ENCODE measurements at places on chromosomes 3 and 15.

- no peak for DNase-seq
Measured at GRCh38 chr15:59722037-59722436, 32.9 kb upstream of the BNIP2 start.

GRCh38 chr3:155889212-155889611 lies 18.8 kb downstream of the GMPS start:
- no peak for DNase-seq

GRCh38 chr3:136122006-136122405 lies 74.1 kb downstream of the MSL2 start:
- DNase-seq: peak; percentile 46

DNA sequence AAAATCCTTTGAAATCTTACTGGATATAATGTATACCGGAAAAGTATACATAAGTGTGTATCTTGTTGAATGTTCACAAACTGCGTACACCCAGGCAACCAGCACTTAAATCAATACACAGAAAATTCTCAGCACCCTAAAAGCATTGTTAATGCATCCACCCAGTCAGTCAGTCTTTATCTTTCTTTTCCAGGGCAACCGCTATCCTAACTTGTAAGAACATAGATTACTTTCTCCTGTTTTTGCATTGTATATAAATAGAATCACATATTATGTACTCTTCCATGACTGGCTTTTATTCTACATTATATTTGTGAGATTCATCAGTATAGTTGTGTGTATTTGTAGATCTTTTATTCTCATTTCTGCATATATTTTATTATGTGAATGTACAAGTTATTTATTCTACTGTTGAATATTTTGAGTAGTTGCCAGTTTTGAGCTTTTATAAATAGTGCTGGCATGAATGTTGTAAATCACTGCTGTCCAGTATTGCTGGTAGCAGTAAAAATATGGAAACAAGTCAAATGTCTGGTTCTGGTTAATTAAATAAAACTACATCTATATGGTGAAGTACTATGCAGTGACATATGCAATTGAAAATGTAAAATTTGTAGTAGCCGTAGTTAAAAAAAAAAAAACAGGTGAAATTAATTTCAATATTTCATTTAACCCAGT lies 62.1 kb downstream of the PDCD6IP start:
- DNase-seq: no peak

DNA sequence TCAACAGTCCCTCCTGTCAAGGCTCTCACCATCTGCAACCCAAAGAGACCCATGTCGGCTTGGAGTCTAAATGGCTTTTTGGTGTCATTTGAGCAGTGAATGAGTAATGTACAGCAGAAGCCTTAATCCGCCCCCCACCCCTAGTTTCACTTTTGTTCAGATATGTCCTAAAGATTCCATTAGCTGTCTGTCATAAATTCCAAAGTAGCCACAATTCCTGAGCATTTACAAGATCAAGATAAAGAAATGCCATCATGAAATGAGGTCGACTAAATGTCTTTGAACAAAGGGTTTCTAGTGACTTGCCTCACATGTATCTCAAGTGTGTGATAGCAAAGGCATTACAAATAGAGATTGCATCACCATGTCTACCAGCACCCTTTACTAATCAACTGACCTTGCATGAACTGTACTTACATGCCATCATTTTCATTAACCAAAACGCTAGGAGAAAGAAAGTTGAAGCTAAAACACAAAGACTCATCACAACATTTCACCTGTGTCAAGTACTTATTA lies 123.8 kb upstream of the PHLDB2 start:
- peak; percentile 98 for DNase-seq

- no peak for DNase-seq
Measured at GRCh38 chr3:31295150-31295765, 237.5 kb upstream of the STT3B start.

- peak; percentile 80 for DNase-seq
Measured at GRCh38 chr3:112086875-112087524, 811 bp downstream of the C3orf52 start.

DNA sequence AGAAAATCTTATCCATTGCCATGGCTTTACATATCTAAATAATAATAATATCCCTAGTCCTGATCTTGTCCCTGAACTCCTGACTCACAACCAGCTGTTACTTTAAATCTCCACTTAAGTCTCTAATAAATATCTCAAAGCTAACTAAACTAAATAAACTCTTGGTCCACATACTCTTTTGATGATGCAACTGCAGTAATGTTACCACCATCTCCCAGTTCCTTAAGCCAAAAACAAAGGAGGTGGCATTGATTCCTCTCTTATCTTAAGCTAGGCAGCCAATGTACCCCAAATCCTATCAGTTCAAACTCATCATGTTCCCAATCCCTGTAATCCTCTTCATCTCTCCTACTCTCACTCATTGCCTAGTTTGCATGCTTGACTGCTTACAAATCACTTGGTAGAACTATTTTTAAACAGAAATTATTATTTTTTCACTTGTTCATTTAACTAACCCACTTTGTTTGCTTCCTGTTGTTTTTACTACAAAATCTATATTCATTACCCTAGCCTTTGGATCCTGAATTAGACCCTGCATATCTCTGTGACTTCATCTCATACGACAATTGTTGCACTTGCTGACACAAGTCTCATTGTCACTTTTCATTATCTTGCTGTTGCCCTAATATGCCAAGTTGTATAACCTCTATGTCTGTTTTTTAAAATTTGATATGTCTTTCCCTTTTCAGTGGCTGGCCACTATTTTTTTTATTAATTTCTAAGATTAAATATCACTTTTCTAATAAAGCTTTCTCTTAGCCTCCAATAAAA lies 462.2 kb downstream of the ZPLD1 start:
- no peak for DNase-seq

DNA sequence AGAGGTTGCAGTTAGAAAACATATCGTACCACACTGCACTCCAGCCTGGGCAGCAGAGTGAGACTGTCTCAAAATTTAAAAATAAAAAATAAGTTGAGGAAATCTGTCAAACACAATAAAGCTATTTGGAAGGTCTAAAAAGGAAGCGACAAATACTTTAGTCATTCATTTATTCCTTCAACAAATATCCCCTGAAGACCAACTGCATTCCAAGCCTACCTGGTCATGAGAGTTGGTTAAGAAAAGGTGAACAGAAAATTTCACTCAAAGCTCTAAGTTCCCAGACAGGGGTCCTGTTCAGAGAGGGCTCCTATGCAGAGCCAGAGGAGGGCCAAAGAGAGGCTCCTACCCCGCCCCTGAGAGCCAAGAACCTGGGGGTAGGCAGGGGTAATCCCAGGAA lies 15.4 kb upstream of the PRKAR2A start:
- DNase-seq: peak; percentile 49

- DNase-seq: no peak
Measured at GRCh38 chr15:31577108-31577507, 250.5 kb downstream of the KLF13 start.

DNA sequence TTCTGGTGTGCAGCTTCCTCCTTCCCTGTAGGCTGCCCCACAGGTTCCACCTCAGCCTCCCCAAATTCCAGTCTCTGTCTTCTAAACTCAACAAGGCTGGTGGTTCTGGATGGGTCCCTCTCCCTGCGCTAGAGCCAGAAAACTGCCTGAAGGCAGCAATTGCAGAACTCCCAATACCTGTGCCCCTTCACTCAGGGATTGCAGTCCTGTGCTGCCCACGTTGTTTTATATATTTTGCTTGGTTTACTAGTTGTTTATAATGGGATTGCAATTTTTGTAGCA lies 14.8 kb upstream of the NPTN start:
- DNase-seq: no peak

GRCh38 chr3:6444888-6445658 lies 415.8 kb upstream of the GRM7 start:
- no peak for DNase-seq

- DNase-seq: no peak
Measured at GRCh38 chr3:142542054-142542453, 36.5 kb downstream of the ATR start.

DNA sequence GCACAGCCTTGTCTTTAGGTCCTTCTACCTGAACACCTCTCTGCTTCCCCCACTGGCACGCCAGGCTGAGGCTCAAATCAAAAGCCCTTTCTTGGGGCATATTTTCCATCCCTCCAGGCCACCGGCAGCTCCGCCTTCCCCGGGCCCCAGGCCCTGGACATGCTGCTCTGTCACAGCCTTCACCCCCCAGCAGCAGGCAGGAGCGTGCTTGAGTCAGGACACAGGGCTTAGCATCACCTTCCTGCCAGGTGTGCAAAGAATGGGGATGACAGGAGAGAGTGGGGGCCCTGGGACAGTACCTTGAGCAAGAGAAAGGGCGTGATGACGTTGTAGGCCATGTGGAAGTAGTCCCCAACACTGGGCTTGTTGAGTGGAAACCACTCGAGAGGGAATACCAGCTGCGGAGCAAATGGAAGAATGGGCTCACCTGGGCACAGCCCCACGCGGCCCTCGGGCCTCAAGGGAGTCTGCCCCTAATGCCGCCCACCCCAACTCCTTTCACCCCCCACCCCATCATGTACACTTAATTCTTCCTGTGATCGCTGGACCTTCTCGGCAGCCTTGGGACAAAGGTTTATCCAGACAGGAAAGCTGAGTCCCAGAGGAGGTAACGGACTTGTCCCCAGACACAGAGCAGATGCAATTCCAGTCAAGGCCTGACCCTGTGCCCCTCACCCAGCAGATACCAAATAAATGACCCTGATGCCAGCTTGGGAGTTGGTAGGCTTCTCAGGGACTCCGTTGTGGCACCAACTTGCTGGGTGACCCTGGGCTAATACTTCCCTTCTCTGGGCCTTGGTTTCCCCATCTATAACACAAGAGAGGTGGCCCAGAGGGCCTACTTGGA lies 9.1 kb upstream of the CALML4 start:
- no peak for DNase-seq

DNA sequence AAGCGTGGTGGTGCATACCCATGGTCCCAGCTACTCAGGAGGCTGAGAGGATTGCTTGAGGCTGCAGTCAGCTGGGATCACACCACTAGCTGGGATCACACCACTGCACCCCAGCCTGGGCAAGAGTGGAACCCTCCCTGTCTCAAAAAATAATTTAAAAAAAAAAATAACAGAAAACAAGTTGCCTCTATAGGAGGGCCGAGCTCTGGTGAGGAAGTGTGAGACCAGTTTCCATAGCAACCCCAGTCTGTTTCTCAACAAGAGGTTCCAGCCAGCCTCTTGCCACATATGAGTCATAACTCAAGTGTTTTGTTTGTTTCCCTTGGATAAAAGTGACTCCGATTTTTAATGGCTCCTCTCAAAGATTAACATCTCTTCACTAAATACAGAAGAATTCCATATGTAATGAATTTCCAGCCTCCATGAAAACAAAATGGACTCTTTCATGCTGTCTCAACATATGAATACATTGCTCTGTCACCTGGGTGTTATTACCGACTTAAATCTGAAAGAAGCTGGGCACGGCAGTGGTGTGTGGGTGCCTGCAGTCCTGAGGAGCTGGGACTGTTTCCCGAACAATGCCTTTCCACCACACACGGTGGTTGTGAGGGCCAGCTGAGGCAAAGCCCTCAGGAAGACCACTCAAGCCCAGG lies 19.7 kb downstream of the TMEM43 start:
- DNase-seq: peak; percentile 99

GRCh38 chr3:20326541-20326940 lies 140.5 kb upstream of the SGO1 start:
- no peak for DNase-seq

GRCh38 chr3:181230258-181230657 lies 240.7 kb upstream of the DNAJC19 start:
- DNase-seq: no peak

GRCh38 chr3:115325539-115325938 lies 178.5 kb upstream of the ZBTB20 start:
- DNase-seq: peak; percentile 56

DNA sequence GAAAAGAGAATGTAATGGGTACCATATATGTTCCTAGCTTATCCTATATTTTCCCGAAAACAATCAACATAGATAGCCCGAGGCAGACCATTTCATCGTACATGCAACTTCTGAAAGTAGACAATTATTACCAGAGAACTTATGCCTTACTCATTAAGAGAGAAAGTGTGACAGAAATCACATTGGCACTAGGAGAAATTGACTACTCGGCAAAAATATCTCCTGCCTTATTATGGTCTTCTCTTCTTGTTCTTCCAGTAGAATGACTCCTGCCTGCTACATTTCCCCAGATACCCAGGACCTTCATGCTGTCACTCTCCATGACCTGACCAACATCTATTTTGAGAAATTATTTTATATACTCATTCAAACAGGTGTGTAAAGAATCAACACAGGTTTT lies 1015.7 kb downstream of the TUSC7 start:
- DNase-seq: no peak

- peak; percentile 10 for DNase-seq
Measured at GRCh38 chr3:72234391-72234790, 449.4 kb upstream of the PROK2 start.

- DNase-seq: peak; percentile 87
Measured at GRCh38 chr15:55916666-55917409, 76.6 kb downstream of the NEDD4 start.
